ENCODE measurements at places on chromosomes 2 and 18.

GRCh38 chr2:60335533-60336237 lies 217.8 kb downstream of the BCL11A start:
- no peak for DNase-seq

GRCh38 chr2:215830304-215830703 lies 183.0 kb downstream of the MREG start:
- peak; percentile 37 for DNase-seq

GRCh38 chr2:57677296-57677695 lies 369.3 kb upstream of the VRK2 start:
- no peak for DNase-seq

DNA sequence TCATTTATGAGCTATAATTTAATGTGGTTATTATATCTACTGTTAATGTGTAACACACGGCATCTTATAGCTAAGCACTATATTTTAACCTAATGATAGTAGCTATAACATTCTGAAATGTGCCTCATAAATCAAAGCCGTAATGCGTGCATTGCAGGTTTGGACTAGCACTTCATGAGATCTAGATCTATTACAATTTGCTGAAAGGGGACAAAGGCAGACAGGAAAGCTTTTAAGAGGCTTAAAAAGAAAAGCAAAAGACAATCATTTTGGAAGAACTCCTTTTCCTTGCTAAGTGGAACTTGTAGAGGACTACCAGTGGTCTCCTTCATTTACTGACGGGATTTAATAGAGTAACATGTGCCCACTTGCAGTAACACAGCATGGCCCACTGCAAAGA lies 213.1 kb downstream of the NBAS start:
- no peak for DNase-seq

GRCh38 chr2:167013227-167013626 lies 124.9 kb downstream of the XIRP2 start:
- no peak for DNase-seq

All from testis (tissue), 5 donors.